Pons (tissue), 1 donor: ENCODE measurements at places on chromosomes 5 and 9.
A peak's percentile ranks its signal among the peaks of the same experiment; 100 is the strongest.

DNA sequence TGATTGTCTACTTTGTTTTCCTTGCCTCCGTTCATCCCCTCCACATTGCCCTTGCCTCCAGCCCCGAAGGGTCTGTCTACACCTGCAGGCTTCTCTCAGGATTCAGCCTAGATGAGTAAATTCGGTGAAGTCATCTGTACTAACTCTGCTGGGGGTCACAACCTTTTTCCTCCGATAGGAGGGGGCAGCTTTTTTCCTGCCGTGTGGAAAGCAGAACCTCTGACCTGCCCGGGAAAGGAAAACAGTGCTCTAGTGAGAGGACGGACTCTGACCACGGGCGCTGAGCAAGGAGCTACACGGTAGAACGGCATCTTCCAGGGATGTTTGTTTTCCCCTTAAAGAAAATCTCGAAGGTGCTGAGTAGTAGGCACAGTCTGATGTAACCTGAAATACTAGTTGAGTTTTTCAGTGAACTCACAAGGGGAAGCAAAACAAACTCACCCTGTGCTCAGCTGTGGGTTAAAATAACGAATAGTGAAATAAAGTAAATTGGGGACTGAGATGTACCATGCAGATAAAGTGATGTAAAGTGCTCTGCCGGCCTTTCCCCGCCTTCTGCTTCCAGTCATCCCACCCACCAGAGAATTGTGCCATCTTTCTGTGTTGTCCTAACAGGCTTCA lies 281.8 kb downstream of the AOPEP start:
- DNase-seq = peak; percentile 62

DNA sequence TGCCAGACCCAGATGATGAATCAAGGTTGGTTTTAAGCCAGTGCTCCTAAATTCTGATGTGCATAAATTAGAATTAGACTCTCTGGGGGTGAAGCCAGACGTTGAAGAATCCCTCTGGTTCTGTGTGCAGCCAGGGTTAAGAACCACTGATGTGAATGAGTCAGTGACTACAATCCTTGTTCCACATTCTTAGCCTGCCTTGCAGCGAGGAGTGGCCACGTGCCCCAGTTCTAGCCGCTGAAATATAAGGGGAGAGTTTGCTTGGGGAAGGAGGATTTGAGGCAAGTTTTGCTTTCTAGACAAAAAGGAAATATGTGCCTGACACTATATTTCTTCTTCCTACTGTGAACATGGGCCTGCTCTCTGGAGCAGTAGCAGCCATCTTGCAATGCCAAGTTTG lies 34.2 kb upstream of the MSH3 start:
- no peak for DNase-seq

- no peak for DNase-seq
Measured at GRCh38 chr5:169009123-169009522, 291.8 kb downstream of the SLIT3 start.

DNA sequence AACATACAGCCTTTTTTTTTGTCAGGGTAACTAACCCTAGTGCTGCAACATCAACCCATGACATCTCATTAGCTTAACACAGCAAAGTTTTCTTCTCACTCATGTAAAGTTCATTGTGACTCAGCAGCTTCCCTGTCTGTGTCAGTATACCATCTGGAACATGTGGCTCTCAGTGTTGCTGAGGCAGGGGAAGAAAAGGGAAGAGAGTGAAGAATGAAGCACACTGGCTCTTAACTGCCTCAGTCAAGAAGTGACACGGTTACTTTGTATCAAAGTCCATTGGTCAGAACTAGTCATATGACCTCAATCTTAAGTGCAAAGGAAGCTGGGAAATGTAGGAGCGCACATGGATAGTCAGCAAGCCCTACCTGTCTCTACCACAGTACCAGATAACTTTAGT lies 185.0 kb upstream of the ELL2 start:
- peak; percentile 81 for DNase-seq

GRCh38 chr5:61796773-61797172 lies 464.7 kb downstream of the ZSWIM6 start:
- no peak for DNase-seq

DNA sequence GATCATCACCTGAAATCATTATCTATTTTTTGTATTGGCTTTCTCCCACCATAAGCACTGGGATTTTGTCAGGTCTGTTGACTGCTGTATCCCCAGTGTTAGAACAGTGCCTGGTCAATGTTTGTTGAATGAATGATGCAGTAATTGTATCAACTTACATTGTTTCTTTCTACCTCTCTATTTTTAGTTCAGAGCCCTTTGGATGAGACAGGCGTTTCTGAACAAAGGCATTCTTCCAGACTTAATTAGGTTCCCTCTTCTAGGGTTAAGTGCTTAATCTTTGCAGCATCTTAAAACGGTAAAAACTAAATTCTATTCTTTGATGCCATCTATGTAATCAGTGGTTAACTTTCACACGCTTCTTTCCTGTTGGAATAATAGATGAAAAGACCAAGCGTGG lies 26.3 kb downstream of the SLC44A1 start:
- no peak for DNase-seq

DNA sequence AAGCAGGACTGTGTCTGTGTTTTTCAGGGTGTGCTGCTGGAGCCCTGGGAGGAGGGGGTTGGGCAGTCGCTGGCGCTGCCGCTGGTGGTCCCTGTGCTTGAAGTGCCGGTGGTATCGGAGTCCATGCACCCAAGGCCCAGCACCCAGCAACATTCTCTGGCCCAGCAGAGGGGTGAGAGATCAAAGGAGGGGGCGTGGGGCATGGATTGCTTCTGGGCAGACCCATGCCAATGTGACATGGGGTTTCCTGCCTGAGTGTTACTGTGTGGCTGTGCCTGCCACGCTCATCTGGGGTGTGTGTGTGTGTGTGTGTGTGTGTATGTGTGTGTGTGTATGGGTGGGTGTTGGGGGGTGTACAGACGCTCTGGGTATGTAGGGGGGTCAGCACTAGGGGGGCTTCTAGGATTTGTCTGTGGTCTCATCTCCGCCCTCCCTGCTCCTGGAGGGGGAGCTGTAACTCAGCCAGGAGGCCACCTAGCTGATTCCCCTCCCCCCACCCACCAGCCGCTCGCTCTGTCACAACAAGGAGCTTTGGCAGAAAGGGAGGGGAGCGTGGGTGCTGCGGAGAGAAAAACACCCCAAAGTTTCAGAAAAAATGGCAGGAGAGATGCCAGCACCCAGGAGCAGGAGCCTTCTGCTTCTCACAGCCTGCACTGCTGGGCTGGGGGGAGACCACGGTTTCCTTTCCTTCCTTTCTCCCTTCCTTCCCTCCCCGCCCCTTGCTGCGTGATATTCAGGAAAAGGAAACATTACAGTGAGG lies 35.9 kb upstream of the HSPA9 start:
- DNase-seq = no peak

GRCh38 chr5:100303216-100303615 lies 232.0 kb upstream of the FAM174A start:
- no peak for DNase-seq

GRCh38 chr9:70933321-70933720 lies 188.1 kb downstream of the TRPM3 start:
- no peak for DNase-seq

GRCh38 chr9:85016384-85017006 lies 347.0 kb downstream of the NTRK2 start:
- DNase-seq = peak; percentile 93

DNA sequence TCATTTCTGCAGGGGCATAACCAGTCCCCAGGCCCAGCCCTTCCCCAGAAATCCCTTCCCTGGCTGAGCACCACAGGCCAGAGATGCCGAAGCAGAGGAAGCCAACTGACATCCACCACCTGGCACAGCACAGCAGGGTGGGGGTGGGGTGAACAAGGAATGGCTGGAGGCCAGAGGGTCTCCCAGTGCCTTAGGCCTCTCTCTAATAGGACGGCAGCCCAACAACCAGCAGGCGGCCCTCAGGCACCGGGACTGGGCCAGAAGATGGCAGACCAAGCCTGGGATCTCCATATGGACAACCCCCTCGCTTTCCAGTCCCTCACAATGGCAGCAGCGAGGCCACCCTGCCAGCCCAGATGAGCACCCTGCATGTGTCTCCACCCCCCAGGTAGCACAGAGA lies 13.2 kb downstream of the PDLIM4 start:
- no peak for DNase-seq

GRCh38 chr5:131005963-131006684 lies 158.9 kb downstream of the HINT1 start:
- no peak for DNase-seq

GRCh38 chr5:74040065-74040551 lies 414.1 kb downstream of the ARHGEF28 start:
- DNase-seq = no peak

DNA sequence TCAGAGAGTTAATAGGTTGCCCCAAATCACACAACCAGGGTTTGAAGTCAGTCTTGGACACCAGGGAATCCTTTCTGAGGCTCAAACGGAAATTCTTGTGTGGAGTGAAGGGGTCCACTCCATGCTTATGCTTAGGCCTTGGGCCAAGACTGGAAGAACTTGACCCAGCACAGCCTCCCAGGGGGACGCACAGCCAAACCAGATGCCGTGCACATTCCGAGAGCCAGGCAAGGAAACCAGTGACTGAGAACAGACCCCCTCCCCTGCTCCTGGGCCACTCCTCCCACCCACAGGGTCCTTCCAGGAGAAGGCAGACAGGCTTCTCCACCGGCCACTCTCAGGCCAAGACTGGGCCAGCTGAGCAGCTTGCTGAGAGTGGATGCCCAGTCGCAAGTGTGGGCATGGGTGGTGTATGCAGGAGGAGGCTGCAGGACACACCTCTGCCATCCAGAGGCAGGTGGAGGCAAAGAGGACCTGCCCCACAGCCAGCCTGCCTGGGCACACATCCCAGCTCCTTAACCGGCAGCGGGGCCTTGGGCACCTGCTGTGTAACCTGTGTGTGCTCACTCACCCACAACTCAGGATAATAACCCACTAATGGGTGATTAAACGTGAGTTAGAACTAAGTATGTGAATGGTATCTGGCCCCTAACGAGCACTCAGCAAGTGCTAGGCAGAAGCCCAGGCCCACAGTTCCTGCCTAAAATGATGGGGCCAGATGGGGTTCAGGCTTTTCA lies 38.0 kb downstream of the NIPAL4 start:
- no peak for DNase-seq

DNA sequence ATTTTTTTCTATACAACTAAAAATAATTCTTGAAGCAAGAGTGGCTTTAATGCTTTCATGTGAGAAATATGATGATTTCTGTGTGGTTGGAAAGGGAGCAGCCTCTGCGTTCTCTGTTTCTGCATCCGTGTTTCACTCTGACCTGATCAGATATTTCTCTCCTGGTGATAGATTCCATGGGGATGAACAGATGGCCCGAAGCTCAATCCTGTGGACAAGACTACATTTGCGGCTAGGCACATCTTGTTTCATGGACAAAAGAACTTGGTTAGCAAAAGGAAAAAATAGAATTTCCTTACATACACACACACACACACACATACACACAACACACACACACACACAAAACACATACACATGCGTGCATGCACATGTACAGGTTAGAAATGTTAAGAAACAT lies 218.2 kb upstream of the ADAMTS16 start:
- no peak for DNase-seq

GRCh38 chr9:93456022-93456421 lies 2.6 kb upstream of the FAM120AOS start:
- DNase-seq = no peak

DNA sequence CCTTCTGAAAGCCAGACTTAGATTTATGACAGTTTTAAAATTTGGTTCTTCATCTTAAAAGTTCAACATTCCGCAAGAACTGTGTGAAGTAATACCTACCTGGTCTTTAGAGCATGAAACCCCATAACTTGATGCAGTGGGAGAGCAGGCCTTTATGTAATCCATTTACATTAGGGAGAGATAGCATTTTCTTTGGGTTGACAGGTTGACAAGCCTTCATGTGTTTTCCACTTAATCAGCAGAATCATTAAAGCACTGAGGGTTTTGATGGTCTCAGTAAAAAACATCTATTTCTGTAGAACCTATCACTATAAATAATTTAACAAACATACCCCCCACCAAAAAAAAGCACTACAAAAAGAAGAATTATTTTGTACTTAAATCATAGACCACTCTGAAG lies 121.6 kb upstream of the KIF2A start:
- no peak for DNase-seq
